Hair follicular keratinocyte (primary cell): ENCODE measurements at places on chromosomes 1 and 21. TPM values are rescaled to one million over a fixed set of nuclear protein-coding genes. Genes with fewer than 3 reads are reported as not detected.

PTCH2 gene
- total RNA-seq, result not detected in 2 replicates

CYP4A22 gene
- total RNA-seq, result not detected in 2 replicates

CFAP107 gene
- total RNA-seq, result not detected in 2 replicates

PAQR6 gene
- 0.30 and 2.4 TPM in 2 replicates for total RNA-seq

OR2G6 gene
- not detected in 2 replicates for total RNA-seq

GPR37L1 gene
- total RNA-seq, result not detected in 2 replicates
